ENCODE measurements at places on chromosomes 7 and 10. TPM values are rescaled to one million over a fixed set of nuclear protein-coding genes. Genes with fewer than 3 reads are reported as not detected.

The PLEKHS1 gene
- total RNA-seq: not detected

The DMBT1 gene
- total RNA-seq: 0.08 TPM

The SPDYE11 gene
- total RNA-seq: not detected

The ZNF438 gene
- 12.5 TPM for total RNA-seq

The CUZD1 gene
- 0.35 TPM for total RNA-seq

The PDGFA gene
- total RNA-seq: 38.9 TPM

The FIGNL1 gene
- total RNA-seq: 2.6 TPM

The SPACDR gene
- total RNA-seq: 1.1 TPM

The GPER1 gene
- total RNA-seq: 2.9 TPM

The GTF2IRD1 gene
- 13.2 TPM for total RNA-seq

The LHFPL3 gene
- not detected for total RNA-seq

The SHOC2 gene
- total RNA-seq: 51.4 TPM

The CPEB3 gene
- total RNA-seq: 8.3 TPM

The TMEM139 gene
- total RNA-seq: 6.9 TPM

The CALML5 gene
- total RNA-seq: not detected

The TAS2R5 gene
- 0.40 TPM for total RNA-seq

All from cardiac septum (tissue), 1 donor.